Activated naive CD4-positive, alpha-beta T cell treated with Interleukin-2 at 50 U/mL for 16 hours (primary cell): ENCODE measurements at places on chromosomes 13 and 19.
A peak's percentile ranks its signal among the peaks of the same experiment; 100 is the strongest.

GRCh38 chr13:113092776-113093579 lies 12.6 kb upstream of the F7 start:
- no peak for DNase-seq

- no peak for DNase-seq
Observed at GRCh38 chr19:2732157-2732725, 7.6 kb downstream of the SLC39A3 start.

DNA sequence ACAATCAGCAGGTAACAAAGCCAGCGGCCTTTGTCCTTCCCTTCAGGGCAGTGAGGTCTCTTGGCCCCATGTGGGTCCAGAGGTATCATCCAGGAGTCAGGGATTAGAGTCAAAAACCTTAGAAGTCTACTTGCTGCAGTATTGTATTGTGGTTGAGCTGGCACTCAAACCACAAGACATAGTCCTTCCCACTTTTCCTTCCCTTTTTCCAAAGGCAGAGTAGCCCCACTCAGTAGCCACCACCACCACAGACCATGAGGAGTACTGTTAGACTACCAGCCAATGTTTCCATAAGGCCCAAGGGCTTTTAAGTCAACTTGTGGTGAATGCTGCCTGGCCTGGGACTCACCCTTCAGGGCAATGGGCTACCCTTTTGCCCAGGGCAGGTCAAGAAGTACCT lies 27.1 kb upstream of the CCNA1 start:
- DNase-seq = no peak

- no peak for DNase-seq
Observed at GRCh38 chr19:44735011-44735410, 13.5 kb upstream of the BCL3 start.

DNA sequence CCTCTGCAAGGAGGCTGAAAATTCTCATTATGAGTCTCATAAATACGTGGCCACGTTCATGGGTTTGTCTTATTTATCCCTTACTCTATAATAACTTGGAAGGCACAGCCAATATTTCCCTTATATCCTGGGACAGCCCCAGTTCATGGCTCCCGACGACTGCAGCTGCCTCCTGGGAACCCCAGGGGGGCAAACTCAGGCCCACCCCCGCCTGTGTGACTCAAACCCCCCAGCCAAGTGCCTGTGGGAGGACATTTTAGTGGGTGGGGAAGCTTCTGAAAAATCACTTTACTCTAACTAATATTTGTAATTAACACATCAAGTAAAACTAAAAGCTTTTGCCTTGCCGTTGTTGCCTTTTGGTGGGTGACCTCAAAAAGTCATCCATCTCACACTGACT lies 14.3 kb downstream of the RASA3 start:
- DNase-seq = peak; percentile 51

- no peak for DNase-seq
Observed at GRCh38 chr13:113123226-113124201, 915 bp downstream of the F10 start.

DNA sequence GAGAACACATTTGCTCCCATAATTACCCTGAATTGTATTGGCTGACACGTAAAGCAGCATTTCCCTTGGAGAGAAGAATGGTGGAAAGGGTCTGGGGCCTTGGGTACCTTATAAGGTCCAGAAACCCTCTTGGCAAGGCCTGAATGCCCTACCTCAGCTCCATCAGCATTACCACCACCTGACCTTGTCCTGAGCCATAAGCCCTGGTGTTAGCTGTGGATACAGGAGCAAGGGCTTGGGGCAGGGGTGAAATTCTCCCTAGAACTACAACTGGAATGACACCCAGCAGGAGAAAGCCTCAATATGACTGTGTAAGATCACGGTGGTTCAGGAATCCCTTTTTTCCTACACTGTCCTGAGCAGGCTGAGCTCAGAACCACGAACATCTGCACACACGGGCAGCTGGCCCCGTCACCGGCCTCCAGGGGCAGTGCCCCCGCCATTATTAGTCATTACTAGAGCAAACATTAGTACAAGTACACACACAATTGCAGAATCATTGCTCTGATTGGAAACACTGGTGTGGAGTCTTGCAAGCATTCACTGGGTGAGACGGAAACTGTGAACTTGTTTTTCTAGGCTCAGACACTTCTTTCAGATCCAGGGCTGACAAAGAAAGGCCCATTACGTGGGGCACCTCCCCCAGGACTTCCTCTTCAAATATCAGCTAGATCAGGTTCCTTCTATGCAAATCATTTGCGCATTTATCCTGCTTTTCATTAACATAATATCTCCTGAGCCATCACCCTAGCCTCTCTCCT lies 26.8 kb upstream of the MTIF3 start:
- DNase-seq = peak; percentile 20

DNA sequence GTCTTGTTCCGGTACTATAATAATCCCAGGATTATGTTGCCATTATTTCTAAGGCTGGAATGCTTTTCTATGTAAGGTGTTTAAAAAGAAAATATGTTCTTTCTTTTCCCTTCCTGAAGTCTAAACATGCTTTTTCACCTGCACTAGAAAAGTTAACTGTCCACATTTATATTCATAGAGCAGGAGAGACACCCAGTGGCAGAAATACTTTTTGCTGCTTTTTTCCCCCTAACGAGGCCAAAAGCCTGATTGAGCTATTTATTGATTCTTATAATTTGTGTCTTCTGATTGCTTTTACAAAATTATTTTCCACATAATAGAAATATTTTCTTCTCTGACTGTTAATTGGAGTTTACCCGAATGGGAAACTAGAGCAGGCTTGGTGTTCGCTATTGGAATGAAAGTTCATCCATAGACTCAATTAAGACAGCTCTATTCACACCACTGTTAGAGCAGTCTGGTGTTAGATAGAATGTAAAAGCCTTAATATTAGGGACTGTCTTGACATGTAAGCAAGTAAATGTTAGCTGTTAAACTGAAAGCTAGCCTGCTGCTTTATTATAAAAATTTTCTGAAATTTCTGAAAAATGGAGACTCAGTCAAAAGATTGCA lies 15.8 kb downstream of the GPR180 start:
- DNase-seq = no peak

DNA sequence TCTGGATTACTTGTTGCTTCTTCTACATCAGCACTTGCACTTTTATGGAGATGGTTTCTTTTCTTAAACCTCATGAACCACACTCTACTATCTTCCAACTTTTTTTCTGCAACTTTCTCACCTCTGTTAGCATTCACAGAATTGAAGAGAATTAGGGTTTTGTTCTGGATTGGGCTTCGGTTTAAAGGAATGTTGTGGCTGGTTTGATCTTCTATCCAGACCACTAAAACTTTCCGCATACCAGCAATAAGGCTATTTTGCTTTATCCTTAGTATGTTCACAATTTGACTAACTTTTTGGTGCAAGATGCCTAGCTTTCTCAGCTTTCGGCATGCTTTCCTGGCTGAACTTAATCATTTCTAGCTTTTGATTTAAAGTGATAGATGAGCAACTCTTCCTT lies 666.7 kb upstream of the MIR17HG start:
- DNase-seq = no peak

- peak; percentile 36 for DNase-seq
Observed at GRCh38 chr19:4913996-4914735, 4.9 kb downstream of the UHRF1 start.

GRCh38 chr13:111115965-111116521 lies 933 bp downstream of the ARHGEF7 start:
- no peak for DNase-seq

GRCh38 chr19:3982701-3983541 lies 2.3 kb downstream of the EEF2 start:
- peak; percentile 31 for DNase-seq

GRCh38 chr19:39136225-39136940 lies 10.8 kb downstream of the PAK4 start:
- DNase-seq = no peak

GRCh38 chr19:19054939-19055440 lies 8.8 kb upstream of the SLC25A42 start:
- DNase-seq = no peak
